ENCODE measurements at places on chromosomes 3 and 15.

- no peak for DNase-seq
Observed at GRCh38 chr3:64022451-64023186, 675 bp downstream of the PSMD6 start.

DNA sequence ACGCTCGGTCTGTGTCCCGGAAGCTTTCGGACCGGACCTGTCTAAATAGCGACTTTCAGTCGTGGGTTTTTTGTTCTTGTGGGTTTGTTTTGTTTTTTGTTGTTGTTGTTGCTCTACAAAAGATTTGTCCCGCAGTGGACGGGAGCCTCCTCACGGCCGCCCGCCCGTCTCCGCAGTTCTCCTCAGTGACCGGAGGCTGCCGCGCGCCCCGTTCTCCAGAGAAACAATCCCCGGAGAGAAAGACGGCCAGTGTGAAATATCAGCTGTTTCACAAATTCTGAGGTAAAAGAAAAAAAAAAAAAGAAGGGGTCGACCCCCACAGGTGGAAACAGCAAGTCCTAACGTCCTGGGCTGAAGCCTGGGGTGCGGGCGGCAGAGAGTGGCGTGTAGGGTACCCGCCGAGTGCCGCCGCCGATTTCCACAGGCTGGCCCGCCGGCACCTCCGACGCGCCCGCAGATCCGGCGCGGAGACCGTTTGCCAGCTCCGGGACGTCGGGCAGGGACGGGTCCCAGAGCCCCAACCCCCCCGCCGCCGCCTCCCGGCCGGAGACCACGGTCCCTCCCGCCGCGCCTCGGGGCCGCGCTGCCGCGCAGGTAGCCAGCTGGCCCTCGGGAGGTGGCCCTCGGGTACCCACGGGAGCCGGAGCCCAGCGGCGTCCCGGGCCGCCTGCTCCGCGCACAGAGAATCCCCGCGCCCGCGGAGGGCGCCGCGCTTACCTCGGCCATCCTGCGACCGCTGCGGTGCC, 478 bp downstream of the BNC1 start:
- DNase-seq = no peak

- no peak for DNase-seq
Observed at GRCh38 chr3:193451902-193452301, 73.3 kb upstream of the ATP13A5 start.

DNA sequence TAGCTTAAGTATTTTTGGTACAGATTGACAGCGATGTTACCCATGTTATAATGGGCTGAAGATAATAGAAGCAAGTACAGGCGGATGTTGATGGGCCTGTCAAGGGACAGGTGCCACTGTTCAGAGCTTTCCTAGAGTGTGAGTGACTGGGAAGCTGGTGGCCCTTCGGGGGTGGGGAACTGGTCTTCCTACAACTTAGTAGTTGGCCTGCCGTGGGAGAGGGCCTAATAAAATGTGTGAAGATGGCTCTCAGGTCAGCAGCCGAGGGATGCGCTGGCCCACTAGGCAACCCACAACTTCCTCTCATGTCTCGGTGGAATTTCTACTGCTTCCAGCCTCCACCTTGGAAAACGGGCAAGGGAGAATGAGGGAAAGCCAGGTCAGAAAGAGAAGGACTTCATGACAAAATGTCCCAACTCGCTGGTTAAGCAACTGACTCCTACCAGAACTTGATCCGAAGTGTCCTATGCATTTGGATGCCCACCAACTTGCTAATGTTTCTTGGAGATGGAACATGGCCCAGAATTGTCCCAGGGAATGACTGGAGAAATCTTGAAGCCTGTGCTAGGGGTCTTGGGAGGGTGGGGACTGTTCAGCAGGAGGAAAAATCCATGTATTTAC, 1.4 kb downstream of the GYG1 start:
- no peak for DNase-seq

GRCh38 chr3:178518660-178519396, 17.4 kb upstream of the KCNMB2 start:
- no peak for DNase-seq

- DNase-seq = no peak
Observed at GRCh38 chr3:31789429-31789828, 191.6 kb downstream of the OSBPL10 start.

- peak; percentile 62 for DNase-seq
Observed at GRCh38 chr3:10242182-10243065, 5.8 kb upstream of the TATDN2 start.

GRCh38 chr3:16871915-16872842, 12.6 kb upstream of the PLCL2 start:
- no peak for DNase-seq

GRCh38 chr3:191414286-191414685, 46.7 kb upstream of the PYDC2 start:
- no peak for DNase-seq

DNA sequence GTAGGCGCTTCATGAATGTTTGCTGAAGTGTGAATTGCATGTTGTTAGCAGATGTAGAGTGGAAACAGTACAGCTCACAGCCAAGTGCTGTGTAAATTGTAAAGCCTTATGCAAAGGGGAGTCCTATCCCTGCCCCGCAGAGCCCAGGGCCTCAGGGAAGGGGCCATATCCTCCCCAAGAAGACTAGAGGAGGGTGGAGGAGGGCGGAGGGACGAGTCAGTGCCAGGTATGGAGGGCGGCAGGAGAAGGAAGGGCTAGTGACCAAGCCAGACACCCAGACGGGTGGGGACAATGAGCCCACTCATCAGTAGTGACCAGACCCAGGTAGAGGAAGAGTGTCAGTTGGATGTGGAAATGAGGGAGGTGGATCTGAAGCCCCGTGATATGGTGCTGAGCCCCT, 45.2 kb downstream of the ZNF710 start:
- no peak for DNase-seq

GRCh38 chr15:71469413-71469812, 340.9 kb upstream of the NR2E3 start:
- no peak for DNase-seq

GRCh38 chr3:179902061-179902460, 134.7 kb downstream of the PEX5L start:
- DNase-seq = no peak

DNA sequence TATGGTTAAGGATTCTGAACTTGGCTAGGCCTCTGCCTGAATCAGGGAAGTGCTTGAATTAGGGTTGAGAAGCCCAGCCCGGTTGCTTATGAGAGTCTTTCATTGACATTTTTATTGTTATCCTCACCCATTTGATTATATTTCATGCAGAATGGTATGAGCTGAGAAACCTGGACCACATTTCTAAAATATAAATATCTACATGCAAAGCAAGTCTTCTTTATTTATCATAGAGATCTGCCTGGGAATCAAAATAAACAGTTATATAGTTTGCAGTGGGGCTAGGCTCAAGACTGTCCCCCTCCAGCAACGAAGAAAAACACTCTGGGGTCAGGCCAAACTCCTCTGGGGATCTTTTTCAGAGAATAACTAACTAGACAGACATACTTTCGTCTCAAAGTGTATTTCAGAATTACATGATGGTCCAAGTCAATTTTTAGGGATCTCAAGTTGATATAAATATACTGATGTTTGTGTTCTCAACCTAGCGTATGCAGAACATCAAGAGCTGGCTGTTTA, 675.4 kb upstream of the NR2F2 start:
- no peak for DNase-seq
